Chondrocyte (in vitro differentiated cells): ENCODE measurements at places on chromosomes 5 and 9. TPM values are rescaled to one million over a fixed set of nuclear protein-coding genes. Genes with fewer than 3 reads are reported as not detected.

- no peaks in the 10 kb centered on the region for H3K4me1 ChIP-seq
- no peaks in the 10 kb centered on the region for H3K36me3 ChIP-seq
- no peaks in the 10 kb centered on the region for H3K27me3 ChIP-seq
- DNase-seq: no peak
Measured at GRCh38 chr5:56369361-56369811, 136.3 kb upstream of the ANKRD55 start.

DNA sequence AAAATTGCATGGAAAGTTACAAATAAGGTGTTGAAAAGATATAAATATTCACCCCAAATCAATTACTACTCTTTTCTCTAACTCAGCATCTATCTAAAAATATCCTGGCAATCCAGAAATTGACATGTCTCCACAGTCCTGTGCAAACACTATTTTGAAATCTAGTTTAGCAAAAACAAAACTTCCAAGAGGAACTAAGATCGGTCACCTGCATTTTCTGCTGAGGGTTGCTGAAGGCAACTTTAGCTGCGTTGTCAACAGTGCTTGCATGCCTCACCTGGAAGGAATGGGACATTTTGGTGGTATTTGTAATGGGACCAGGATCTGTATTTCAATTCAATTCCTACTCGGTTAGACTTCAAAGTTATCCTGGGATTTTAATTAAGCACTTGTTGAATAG, 398.3 kb downstream of the NTRK2 start:
- no peak overlapping the region for H3K27ac ChIP-seq
- H3K4me3 ChIP-seq: no peak overlapping the region
- no peak for DNase-seq
- H3K27me3 ChIP-seq: peaks cover 16% of the 10 kb centered on the region

DNA sequence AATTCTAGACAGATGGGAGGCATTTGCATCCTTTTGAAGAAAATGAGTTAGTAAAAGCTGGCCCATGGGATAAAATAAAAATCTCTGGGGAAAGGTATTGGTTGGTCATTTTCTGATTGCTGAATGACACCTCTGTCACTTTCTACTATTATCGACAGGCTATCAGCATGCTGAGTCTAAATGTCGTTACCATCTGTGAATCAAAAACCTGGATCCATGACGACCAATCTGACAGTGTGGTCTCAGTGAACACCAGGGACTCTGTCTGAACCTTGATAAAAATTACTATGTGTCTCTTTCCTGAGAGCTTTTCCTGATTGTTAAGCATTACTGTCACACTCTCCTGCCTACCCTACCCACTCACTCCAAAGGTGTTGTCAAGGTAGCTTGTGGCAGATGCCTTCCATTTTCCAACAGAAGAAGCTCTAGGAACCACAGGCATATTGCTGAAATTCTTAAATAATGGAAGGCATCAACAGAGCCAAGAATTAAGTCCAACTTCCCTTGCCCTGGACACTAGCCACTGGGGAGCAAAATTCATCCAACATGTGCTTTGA, 12.6 kb upstream of the ASTN2 start:
- H3K27me3 ChIP-seq: peaks cover 11% of the 10 kb centered on the region
- H3K36me3 ChIP-seq: no peaks in the 10 kb centered on the region
- H3K4me3 ChIP-seq: no peak overlapping the region
- no peak overlapping the region for H3K27ac ChIP-seq
- no peak for DNase-seq
- no peaks in the 10 kb centered on the region for H3K4me1 ChIP-seq

- no peak for DNase-seq
- no peak overlapping the region for H3K4me3 ChIP-seq
- H3K27me3 ChIP-seq: no peaks in the 10 kb centered on the region
- no peaks in the 10 kb centered on the region for H3K36me3 ChIP-seq
- H3K4me1 ChIP-seq: peaks cover 10% of the 10 kb centered on the region
- H3K27ac ChIP-seq: peak overlapping the region; percentile 92
Measured at GRCh38 chr5:20678386-20678785, 690.4 kb upstream of the CDH18 start.

GRCh38 chr5:174283211-174284005, 237.9 kb downstream of the NSG2 start:
- H3K36me3 ChIP-seq: peaks cover 2% of the 10 kb centered on the region
- H3K4me1 ChIP-seq: no peaks in the 10 kb centered on the region
- DNase-seq: no peak

GRCh38 chr5:5629607-5629978, 207.1 kb downstream of the ICE1 start:
- H3K27ac ChIP-seq: no peak overlapping the region
- no peaks in the 10 kb centered on the region for H3K36me3 ChIP-seq
- no peak overlapping the region for H3K4me3 ChIP-seq
- H3K4me1 ChIP-seq: no peaks in the 10 kb centered on the region
- no peak for DNase-seq
- H3K27me3 ChIP-seq: peaks cover 2% of the 10 kb centered on the region

GRCh38 chr5:16992444-16992843, 56.4 kb upstream of the MYO10 start:
- DNase-seq: no peak
- H3K27ac ChIP-seq: peak overlapping the region; percentile 67
- peak overlapping the region; percentile 35 for H3K4me3 ChIP-seq

GRCh38 chr5:1008451-1009358, at the start of gene NKD2:
TSS of gene NKD2 (plus strand) at chr5:1008802. CDS start at chr5:1009058, 256 bp downstream.
- peaks cover 62% of the 10 kb centered on the region for H3K27me3 ChIP-seq
- peak; percentile 60 for DNase-seq
- no peaks in the 10 kb centered on the region for H3K36me3 ChIP-seq
- peaks cover 8% of the 10 kb centered on the region for H3K4me1 ChIP-seq
- H3K4me3 ChIP-seq: peak within 1 kb of the TSS; percentile 47

DNA sequence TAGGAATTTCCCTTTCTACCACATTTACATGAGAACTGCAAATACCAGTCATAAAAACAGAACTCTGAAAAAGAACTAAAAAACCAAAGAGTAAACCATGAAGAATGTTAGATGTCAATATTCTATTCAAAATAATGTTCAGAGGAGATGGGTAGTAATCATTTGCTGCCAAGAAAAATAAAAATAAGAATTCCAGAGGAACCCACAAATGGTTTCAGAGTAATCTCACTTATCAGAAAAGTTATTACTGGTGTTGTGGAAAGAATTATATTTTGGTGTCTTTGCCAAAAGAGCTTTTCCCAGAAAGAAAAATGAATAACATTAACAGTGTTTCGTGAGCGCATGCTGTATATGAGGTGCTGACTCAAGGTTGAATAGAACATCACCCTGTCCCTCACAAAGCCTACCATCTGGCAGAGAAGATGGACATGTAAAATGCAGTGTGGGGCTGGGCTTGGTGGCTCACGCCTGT, 35.6 kb downstream of the GPR21 start:
- H3K27ac ChIP-seq: peak overlapping the region; percentile 89
- H3K27me3 ChIP-seq: no peaks in the 10 kb centered on the region
- peaks cover 97% of the 10 kb centered on the region for H3K4me1 ChIP-seq
- DNase-seq: no peak
- H3K4me3 ChIP-seq: no peak overlapping the region

GRCh38 chr5:168209244-168209995, 82.0 kb upstream of the WWC1 start:
- H3K4me3 ChIP-seq: no peak overlapping the region
- peak overlapping the region; percentile 85 for H3K27ac ChIP-seq
- peaks cover 3% of the 10 kb centered on the region for H3K27me3 ChIP-seq
- no peak for DNase-seq
- H3K4me1 ChIP-seq: peaks cover 15% of the 10 kb centered on the region
- peaks cover 8% of the 10 kb centered on the region for H3K36me3 ChIP-seq

- no peaks in the 10 kb centered on the region for H3K36me3 ChIP-seq
- peaks cover 47% of the 10 kb centered on the region for H3K4me1 ChIP-seq
- H3K27ac ChIP-seq: peak overlapping the region; percentile 84
- no peak for DNase-seq
Measured at GRCh38 chr5:33807771-33808170, 84.0 kb downstream of the ADAMTS12 start.

DNA sequence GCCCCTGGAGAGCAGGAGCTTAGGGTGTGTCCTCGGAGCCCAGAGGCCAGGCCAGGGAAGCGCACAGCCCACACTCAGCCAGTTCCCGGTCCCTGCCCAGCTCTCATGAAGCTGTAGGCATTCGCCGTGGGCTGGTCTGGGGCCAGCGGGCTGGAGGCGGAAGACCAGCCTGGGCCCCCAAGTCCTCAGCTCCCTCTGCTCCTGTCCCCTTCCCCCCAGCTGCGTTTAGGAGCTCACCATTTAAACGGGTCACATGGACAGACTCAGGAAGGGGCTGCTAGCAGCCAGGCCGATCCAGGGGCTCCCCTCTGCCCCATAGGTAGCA, 17.4 kb downstream of the DNLZ start:
- no peak for DNase-seq
- peaks cover 13% of the 10 kb centered on the region for H3K4me1 ChIP-seq
- H3K27me3 ChIP-seq: no peaks in the 10 kb centered on the region
- H3K4me3 ChIP-seq: no peak overlapping the region
- no peaks in the 10 kb centered on the region for H3K36me3 ChIP-seq

GRCh38 chr9:106704056-106704615, 158.8 kb upstream of the ZNF462 start:
- H3K27ac ChIP-seq: no peak overlapping the region
- peaks cover 23% of the 10 kb centered on the region for H3K4me1 ChIP-seq
- no peak overlapping the region for H3K4me3 ChIP-seq
- no peaks in the 10 kb centered on the region for H3K36me3 ChIP-seq
- no peak for DNase-seq

DNA sequence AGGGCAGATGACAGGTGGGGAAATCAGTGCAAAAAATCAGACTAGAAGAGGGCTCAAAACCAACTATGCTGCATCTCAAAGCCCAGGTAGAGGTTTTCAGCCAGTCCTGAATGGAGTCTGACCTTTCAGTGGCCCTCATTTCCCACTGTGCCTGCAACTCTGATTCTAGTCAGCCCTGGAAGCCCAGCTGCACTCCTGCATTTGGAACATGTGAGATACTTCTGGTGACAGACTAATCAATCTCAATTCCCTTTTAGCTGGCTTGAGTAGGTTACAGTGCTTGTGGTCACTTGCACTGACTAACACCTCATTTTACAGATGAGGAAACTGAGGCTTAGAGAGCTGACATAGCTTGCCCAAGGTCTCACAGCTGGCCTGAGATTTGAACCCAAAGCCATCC, 7.9 kb upstream of the ACSL6 start:
- H3K4me1 ChIP-seq: no peaks in the 10 kb centered on the region
- no peak overlapping the region for H3K27ac ChIP-seq
- no peak for DNase-seq
- no peaks in the 10 kb centered on the region for H3K36me3 ChIP-seq

- H3K36me3 ChIP-seq: no peaks in the 10 kb centered on the region
- H3K27me3 ChIP-seq: no peaks in the 10 kb centered on the region
- no peak overlapping the region for H3K4me3 ChIP-seq
- H3K4me1 ChIP-seq: peaks cover 32% of the 10 kb centered on the region
- H3K27ac ChIP-seq: no peak overlapping the region
- DNase-seq: peak; percentile 59
Measured at GRCh38 chr9:127177231-127177630, 54.8 kb upstream of the ANGPTL2 start.

GRCh38 chr9:15531380-15531779, 20.6 kb upstream of the PSIP1 start:
- H3K4me3 ChIP-seq: no peak overlapping the region
- no peaks in the 10 kb centered on the region for H3K27me3 ChIP-seq
- H3K27ac ChIP-seq: no peak overlapping the region
- DNase-seq: no peak
- no peaks in the 10 kb centered on the region for H3K4me1 ChIP-seq

DNA sequence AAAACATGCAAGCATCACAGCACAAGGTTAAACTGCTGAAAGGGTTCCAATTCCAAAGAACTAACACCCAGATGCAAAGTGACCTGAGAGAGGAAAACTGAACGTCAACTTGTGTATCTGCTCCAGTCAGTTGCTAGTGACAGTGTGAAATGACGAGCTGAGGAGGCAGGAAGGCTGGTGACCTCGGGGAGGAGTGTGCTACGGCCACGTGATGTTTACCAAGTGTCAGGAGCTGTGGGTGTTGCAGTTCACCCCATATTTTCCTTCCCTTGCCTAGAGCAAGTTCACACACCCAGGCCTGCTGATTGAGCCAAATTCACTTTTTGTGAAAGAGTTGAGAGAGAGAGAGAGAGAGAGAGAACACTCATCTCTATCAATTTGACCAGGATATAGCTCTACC, 231.6 kb upstream of the ANKH start:
- peaks cover 2% of the 10 kb centered on the region for H3K36me3 ChIP-seq
- DNase-seq: no peak
- peaks cover 45% of the 10 kb centered on the region for H3K4me1 ChIP-seq

GRCh38 chr5:172846677-172847076, 12.6 kb downstream of the ERGIC1 start:
- peaks cover 17% of the 10 kb centered on the region for H3K4me1 ChIP-seq
- DNase-seq: no peak
- peaks cover 3% of the 10 kb centered on the region for H3K36me3 ChIP-seq
- no peaks in the 10 kb centered on the region for H3K27me3 ChIP-seq

DNA sequence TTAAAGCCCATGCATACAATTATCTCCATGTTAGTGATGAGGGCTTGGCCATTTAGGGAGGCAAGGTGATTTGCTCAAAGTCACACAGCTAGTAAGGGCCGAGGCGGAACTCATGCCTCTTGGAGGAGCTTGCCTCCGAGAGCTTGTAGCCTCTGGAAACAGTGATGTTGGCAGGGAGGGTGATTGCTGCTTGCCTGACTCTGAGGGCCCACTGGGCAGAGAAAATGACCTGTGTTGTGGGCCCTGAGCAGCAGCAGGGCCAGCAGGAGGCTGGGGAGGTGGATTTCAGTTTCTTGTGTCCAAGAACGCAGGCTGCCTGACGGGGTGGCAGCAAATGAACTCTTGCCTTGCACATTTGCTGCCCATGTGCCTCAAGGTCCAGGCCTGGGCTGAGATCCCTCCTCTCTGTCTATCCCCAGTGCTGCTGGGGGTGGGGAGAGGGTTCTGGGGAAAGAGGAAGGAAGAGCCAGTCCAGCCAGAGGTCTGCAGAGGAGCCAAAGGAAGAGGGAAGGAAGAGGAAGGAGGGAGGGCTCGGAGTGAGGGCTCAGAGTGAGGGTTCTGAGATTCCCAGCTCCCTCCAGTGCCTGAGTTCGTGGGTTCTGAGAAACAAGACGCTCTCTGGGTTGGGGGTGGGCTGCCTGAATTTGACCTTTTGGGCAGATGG, 16.2 kb upstream of the PTGS1 start:
- no peak overlapping the region for H3K27ac ChIP-seq
- peak; percentile 57 for DNase-seq
- H3K36me3 ChIP-seq: no peaks in the 10 kb centered on the region
- no peak overlapping the region for H3K4me3 ChIP-seq

DNA sequence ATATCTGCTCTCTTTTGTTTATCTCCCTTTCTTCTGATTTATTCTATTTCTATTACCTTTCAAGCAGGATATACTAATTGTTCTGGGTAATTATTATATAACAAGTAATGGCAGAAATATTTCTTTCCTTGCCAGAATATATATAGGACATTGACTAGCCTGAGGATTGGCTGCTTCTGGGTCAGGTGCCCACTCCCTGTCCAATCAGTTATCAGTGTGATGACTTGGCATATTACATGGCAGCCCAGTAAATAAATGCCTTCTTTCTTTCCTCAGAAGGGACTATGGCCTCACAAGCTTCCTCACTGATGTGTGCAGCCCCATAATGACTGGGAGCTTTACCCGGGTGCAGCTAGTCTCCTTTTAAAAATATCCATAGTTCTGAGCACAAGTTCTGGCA, 301.1 kb downstream of the EFNA5 start:
- H3K27me3 ChIP-seq: no peaks in the 10 kb centered on the region
- no peak for DNase-seq

GRCh38 chr9:19156805-19157204, 29.5 kb upstream of the PLIN2 start:
- H3K27ac ChIP-seq: no peak overlapping the region
- H3K36me3 ChIP-seq: no peaks in the 10 kb centered on the region
- H3K4me1 ChIP-seq: peaks cover 8% of the 10 kb centered on the region

BHMT2 gene
- not detected in 3 replicates for total RNA-seq

ZNF658 gene
- total RNA-seq: 3.9 to 4.6 TPM (median 3.9 TPM) in 3 replicates

DMGDH gene
- 1.9 to 3.2 TPM (median 3.1 TPM) in 3 replicates for total RNA-seq

ECSCR gene
- total RNA-seq: 0.62 TPM in 1 of 3 replicates, not detected in the others

IFNA14 gene
- total RNA-seq: not detected in 3 replicates

SLC4A9 gene
- not detected in 3 replicates for total RNA-seq

SARDH gene
- 0.74 to 1.2 TPM in 2 of 3 replicates, not detected in the other for total RNA-seq

STX17 gene
- 19.4 to 22.5 TPM (median 20.2 TPM) in 3 replicates for total RNA-seq

NOXA1 gene
- total RNA-seq: 0.97 to 2.5 TPM (median 2.0 TPM) in 3 replicates
